ENCODE measurements at places on chromosomes 12 and 14.
A peak's percentile ranks its signal among the peaks of the same experiment; 100 is the strongest.

DNA sequence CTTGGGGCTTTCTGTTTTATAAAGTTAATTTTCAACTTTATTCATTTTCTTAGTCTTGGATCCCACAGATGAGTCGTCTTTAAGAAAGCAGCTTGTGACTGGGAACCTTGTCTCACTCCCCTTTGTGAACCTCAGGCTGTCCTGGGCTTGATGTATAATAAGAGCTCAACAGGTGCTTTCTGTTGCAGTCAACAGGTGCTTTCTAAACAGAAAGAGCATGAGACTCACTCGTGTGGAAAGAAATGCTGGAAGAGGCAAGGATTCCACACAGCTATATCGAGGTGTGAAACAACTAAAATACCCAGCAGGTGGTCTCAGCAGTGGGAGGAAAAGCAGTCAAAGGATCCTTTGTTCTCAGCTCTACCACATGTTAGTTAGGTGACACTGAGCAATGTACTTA, 398.9 kb downstream of the EGLN3 start:
- no peaks in the 10 kb centered on the region for H3K27me3 ChIP-seq
- no peaks in the 10 kb centered on the region for H3K36me3 ChIP-seq
- H3K27ac ChIP-seq: no peak overlapping the region
- no peaks in the 10 kb centered on the region for H3K4me1 ChIP-seq
- H3K4me3 ChIP-seq: no peak overlapping the region

- DNase-seq: no peak
- H3K36me3 ChIP-seq: no peaks in the 10 kb centered on the region
- peaks cover 25% of the 10 kb centered on the region for H3K4me1 ChIP-seq
- no peaks in the 10 kb centered on the region for H3K27me3 ChIP-seq
- no peak overlapping the region for H3K4me3 ChIP-seq
- H3K27ac ChIP-seq: no peak overlapping the region
These were observed 8.6 kb upstream of the EPS8 start for GRCh38 chr12:15797818-15798217.

DNA sequence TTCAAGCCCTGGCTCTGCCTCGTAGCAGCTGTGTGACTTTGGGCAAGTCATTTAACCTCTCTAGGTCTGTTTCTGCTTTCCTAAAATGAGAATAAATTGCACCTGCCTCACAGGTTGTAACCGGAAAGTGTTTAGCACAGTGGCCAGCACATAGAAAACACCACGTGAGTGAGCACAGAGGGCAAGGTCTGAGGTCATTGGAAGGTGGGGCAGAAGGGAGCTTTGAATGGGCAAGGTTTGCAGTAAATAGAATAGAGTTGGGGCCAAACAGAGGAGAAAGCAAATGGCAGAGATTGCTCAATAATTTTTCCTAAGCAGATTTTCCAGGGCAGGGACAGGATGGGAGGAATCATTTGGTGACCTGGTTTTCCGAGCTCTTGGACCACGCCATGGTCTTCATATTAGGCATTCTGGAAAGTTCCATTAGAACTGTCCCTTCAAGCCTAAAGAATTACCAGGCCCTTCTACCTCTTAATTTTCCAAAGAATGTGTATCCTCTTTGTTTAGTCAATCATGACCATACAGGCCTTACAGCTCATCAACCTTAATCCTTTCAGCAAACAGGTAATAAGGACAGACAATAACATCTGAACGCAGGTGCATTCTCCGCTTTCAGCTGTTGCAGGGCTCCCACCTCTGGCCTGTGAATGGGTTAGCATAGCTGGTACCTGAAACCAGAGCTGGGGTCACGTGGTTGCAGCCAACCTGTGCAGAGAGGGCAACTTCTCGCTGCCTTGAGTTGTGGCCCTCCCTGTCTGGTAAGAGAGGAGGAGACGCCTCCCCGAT, 53.8 kb downstream of the VWF start:
- H3K4me3 ChIP-seq: no peak overlapping the region
- peaks cover 25% of the 10 kb centered on the region for H3K4me1 ChIP-seq
- DNase-seq: no peak
- no peak overlapping the region for H3K27ac ChIP-seq
- no peaks in the 10 kb centered on the region for H3K36me3 ChIP-seq

- H3K27me3 ChIP-seq: peaks cover 17% of the 10 kb centered on the region
- peaks cover 62% of the 10 kb centered on the region for H3K4me1 ChIP-seq
- peaks cover 38% of the 10 kb centered on the region for H3K36me3 ChIP-seq
- DNase-seq: no peak
- H3K4me3 ChIP-seq: peak overlapping the region; percentile 76
These were observed 4.8 kb downstream of the YBX3 start for GRCh38 chr12:10718279-10718821.

- H3K36me3 ChIP-seq: no peaks in the 10 kb centered on the region
- H3K27ac ChIP-seq: no peak overlapping the region
- peaks cover 6% of the 10 kb centered on the region for H3K4me1 ChIP-seq
- H3K27me3 ChIP-seq: no peaks in the 10 kb centered on the region
These were observed 710.5 kb downstream of the NOVA1 start for GRCh38 chr14:25887251-25887878.

- no peaks in the 10 kb centered on the region for H3K4me1 ChIP-seq
- H3K36me3 ChIP-seq: no peaks in the 10 kb centered on the region
- no peak for DNase-seq
- H3K4me3 ChIP-seq: no peak overlapping the region
These were observed 101.0 kb downstream of the RALGAPA1 start for GRCh38 chr14:35708062-35708461.

DNA sequence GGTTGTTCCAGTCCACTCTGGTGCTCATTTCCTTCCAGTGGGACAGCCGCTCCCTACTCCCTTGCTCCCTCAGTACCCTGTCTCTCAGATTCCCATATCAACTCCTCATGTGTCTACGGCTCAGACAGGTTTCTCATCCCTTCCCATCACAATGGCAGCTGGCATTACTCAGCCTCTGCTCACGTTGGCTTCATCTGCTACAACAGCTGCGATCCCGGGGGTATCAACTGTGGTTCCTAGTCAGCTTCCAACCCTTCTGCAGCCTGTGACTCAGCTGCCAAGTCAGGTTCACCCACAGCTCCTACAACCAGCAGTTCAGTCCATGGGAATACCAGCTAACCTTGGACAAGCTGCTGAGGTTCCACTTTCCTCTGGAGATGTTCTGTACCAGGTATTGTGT, 69.9 kb downstream of the RAD52 start:
- H3K27me3 ChIP-seq: no peaks in the 10 kb centered on the region
- peaks cover 21% of the 10 kb centered on the region for H3K36me3 ChIP-seq
- no peak for DNase-seq

DNA sequence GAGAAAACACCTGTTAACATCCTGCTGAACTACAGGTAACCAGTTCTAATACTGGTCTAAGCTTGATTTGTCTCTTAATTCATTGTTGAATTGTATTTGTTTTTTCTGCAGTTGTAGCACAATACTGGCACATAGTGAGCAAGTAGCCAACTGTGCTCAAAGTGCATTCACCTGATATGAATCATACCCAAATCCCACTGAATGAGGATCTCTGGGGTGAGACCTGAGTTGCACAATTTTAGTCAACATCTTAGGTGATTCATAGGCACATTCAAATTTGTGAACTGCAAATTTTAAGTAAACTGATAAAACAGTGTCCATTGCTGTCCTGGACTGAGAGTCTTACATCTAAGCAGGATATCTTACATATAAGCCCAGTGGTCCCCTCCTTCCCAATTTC, 12.8 kb downstream of the KCNC2 start:
- no peaks in the 10 kb centered on the region for H3K27me3 ChIP-seq
- DNase-seq: no peak
- no peaks in the 10 kb centered on the region for H3K36me3 ChIP-seq
- H3K27ac ChIP-seq: no peak overlapping the region
- no peak overlapping the region for H3K4me3 ChIP-seq

GRCh38 chr14:67722293-67722692, 20.6 kb downstream of the RDH12 start:
- no peaks in the 10 kb centered on the region for H3K36me3 ChIP-seq
- no peak overlapping the region for H3K4me3 ChIP-seq
- no peak for DNase-seq

DNA sequence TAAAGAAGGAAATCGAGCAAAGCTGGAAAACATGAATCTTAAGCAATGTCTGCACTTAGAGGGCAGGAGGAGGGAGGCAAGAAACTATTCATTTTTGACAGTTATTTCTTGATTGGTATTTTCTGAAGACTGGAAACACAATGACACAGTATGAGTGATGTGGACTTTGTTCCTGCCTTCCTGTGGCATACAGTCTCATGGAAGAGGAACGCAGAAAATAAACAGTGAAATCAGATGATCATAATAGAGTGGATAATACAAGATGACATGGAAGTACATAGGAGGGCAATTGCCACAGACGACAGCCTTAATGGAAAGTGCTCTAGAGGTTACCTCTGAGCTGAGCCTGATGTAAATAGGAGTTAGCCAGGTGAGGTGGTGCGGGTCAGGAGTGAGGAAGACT, 140.4 kb upstream of the MAX start:
- H3K4me1 ChIP-seq: peaks cover 4% of the 10 kb centered on the region
- H3K36me3 ChIP-seq: no peaks in the 10 kb centered on the region
- H3K4me3 ChIP-seq: no peak overlapping the region
- no peak for DNase-seq

- H3K27me3 ChIP-seq: no peaks in the 10 kb centered on the region
- H3K36me3 ChIP-seq: no peaks in the 10 kb centered on the region
- peaks cover 7% of the 10 kb centered on the region for H3K4me1 ChIP-seq
- peak overlapping the region; percentile 29 for H3K4me3 ChIP-seq
These were observed 27.4 kb upstream of the METAP2 start for GRCh38 chr12:95446506-95446900.

DNA sequence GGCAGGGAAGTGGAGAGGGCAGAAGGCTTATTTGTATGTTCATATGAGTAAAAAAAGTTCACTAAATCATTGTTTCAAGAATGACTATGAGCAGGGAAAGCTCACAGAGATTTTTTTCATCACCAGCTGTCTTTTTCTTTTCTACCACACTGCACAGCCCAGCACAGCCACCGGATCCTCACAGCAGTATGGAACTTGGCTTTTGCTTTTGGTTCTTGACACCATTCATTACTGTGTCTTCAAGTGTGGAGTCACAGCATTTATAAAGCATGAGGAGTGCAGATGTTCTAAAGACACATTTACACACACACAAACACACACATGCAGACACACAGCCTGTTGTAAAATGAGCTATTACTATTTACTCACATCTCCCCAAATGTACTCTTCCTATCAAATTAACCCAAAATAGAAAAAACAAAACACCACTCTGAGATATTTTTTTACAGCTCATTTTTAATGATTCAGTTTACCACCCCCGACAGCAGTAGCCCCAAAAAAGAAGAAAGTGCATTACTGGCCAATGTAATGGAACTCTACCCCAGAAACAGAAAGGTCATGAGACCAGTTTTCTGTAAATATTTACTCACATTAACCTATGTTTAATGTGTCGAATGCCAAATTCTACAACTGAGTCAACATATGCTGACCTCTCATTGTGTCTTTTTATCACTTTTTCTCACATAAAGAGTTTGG, 60.5 kb downstream of the BTG1 start:
- DNase-seq: no peak
- H3K27me3 ChIP-seq: peaks cover 2% of the 10 kb centered on the region
- H3K36me3 ChIP-seq: no peaks in the 10 kb centered on the region
- H3K4me1 ChIP-seq: peaks cover 3% of the 10 kb centered on the region
- H3K4me3 ChIP-seq: no peak overlapping the region

DNA sequence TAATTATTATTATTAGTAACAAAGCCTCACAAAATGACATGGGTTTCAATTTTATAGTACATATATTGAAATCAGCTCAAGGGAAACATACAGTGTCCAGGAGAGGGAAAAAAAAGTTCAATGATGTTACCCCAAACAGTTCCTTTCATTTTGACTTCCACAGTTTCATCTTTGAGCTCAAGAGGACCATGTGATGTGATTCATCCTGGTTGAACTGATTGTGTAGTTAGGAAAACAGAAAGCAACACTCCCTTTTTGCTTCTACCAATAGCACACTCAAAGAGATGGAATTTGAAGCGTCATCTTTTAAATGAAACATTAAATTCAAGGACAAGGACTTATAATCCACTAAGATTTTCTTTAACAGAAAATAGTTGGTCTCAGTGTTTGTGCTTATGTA, 461.0 kb downstream of the FOXG1 start:
- no peaks in the 10 kb centered on the region for H3K4me1 ChIP-seq
- no peaks in the 10 kb centered on the region for H3K27me3 ChIP-seq
- DNase-seq: no peak
- no peak overlapping the region for H3K4me3 ChIP-seq
- H3K36me3 ChIP-seq: no peaks in the 10 kb centered on the region
- H3K27ac ChIP-seq: no peak overlapping the region

- H3K4me3 ChIP-seq: no peak overlapping the region
- no peaks in the 10 kb centered on the region for H3K4me1 ChIP-seq
- no peak for DNase-seq
- H3K36me3 ChIP-seq: no peaks in the 10 kb centered on the region
These were observed 238.9 kb downstream of the PHLDA1 start for GRCh38 chr12:75792687-75793086.

DNA sequence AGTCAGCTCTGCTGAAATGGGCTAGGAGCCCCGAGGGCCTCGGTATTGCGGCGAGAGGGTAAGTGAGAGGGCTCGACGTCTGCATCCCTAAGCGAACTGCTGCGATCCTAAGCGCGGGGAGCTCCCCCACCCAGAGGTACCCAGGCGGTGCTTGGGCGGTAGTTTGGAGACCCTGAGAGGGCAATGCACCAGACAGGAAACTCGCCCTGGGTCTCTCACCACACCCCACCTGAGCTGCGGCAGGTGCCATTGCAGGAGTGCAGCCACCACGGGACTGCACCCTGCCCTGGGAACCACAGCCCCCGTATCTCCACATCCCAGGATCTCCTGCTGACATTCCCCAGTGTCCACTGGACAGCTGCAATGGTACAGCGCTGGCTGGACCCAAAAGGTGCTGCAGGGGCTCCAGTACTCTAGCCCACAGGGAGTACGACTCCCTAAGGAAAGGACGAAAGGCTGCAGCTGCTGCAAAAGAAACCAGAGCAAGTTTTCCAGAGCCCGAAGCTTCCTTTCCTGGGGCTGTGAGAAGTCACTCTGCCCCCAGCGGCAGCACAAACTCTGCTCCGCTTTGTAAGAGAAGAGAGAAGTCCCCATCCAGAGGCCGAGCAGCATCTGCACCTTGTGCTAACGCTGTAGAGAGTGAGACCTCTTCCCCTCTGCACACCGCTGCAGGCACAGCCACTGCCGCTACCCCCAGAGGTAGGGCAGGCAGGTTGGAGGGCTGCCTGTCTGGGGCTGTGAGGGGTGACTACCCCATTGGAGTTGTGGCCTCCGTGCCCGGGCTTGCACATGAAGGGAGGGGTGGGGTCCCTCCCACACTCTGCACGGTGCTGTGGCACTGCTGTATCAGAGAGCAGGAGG, 31.1 kb upstream of the MON2 start:
- H3K4me1 ChIP-seq: peaks cover 6% of the 10 kb centered on the region
- H3K27me3 ChIP-seq: peaks cover 4% of the 10 kb centered on the region
- peak; percentile 56 for DNase-seq
- peak overlapping the region; percentile 88 for H3K4me3 ChIP-seq
- H3K27ac ChIP-seq: no peak overlapping the region
- H3K36me3 ChIP-seq: peaks cover 3% of the 10 kb centered on the region

DNA sequence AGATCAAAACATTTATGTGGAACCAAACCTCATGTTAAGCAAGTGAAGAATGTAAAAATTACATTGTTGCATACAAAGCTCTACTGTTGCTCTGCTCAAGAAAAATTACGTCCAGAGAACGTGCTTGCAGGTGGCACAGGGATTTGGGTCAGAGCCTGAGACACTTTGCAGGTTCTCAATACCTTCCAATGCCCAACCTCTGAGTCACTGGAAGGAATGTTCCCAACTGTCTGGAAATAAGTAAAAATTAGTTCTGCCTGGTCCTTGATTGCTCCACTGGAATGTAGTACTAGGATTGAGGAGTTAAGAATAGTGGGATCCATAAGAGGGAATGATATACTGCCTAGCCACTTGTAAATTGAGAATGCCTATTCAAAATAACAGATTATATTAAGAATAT, 2.8 kb upstream of the IFNG start:
- H3K36me3 ChIP-seq: no peaks in the 10 kb centered on the region
- peaks cover 2% of the 10 kb centered on the region for H3K27me3 ChIP-seq
- H3K4me1 ChIP-seq: peaks cover 2% of the 10 kb centered on the region
- DNase-seq: no peak
- no peak overlapping the region for H3K27ac ChIP-seq
